Fibroblast of the conjunctiva (primary cell): ENCODE measurements at places on chromosomes 3 and 15.

DNA sequence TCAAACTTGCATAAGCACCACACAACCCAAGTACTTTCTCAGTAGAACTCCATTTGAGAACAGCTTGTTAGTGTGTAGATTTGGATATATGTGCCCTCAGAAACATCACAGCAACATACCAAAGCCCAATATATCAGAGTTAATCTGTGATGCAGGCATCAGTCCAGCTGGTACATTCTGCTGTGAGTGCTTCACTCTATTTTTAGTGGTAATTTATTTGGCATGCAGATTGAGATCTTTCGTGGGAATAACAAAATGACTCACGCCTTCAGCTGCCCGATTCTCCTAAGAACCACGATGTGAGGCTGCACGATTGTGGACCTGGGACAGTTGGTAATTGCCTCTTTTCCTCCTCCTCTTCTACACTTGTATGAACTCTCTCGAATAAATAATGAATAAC is 730.7 kb downstream of the SQOR start:
- DNase-seq = peak; percentile 14

- no peak for DNase-seq
Observed at GRCh38 chr3:108137460-108137814, 46.6 kb upstream of the CD47 start.

DNA sequence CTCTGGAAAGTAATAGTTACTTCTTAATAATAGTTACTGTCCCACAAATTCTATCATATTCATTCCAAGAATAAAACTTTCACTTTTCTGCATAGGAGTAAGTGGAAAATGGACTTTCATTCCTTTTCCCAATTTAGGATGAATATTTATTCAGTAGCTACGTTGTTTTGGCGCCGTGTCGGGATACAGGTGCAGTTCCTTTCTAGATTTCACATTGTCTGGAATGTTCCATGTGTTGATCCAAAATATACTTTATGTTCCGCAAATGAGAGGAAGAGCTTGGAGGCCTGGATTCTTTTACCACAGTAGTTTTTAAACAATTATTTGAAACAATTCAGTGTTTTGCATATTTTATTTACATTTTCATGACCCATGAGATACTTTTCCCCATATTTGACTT is 22.8 kb upstream of the PPARG start:
- no peak for DNase-seq

- peak; percentile 24 for DNase-seq
Observed at GRCh38 chr15:42137461-42138261, 18.8 kb downstream of the PLA2G4F start.

- DNase-seq = no peak
Observed at GRCh38 chr3:5321666-5322340, 134.3 kb downstream of the EDEM1 start.

- DNase-seq = no peak
Observed at GRCh38 chr3:50270422-50271224, 1.7 kb downstream of the SEMA3B start.

DNA sequence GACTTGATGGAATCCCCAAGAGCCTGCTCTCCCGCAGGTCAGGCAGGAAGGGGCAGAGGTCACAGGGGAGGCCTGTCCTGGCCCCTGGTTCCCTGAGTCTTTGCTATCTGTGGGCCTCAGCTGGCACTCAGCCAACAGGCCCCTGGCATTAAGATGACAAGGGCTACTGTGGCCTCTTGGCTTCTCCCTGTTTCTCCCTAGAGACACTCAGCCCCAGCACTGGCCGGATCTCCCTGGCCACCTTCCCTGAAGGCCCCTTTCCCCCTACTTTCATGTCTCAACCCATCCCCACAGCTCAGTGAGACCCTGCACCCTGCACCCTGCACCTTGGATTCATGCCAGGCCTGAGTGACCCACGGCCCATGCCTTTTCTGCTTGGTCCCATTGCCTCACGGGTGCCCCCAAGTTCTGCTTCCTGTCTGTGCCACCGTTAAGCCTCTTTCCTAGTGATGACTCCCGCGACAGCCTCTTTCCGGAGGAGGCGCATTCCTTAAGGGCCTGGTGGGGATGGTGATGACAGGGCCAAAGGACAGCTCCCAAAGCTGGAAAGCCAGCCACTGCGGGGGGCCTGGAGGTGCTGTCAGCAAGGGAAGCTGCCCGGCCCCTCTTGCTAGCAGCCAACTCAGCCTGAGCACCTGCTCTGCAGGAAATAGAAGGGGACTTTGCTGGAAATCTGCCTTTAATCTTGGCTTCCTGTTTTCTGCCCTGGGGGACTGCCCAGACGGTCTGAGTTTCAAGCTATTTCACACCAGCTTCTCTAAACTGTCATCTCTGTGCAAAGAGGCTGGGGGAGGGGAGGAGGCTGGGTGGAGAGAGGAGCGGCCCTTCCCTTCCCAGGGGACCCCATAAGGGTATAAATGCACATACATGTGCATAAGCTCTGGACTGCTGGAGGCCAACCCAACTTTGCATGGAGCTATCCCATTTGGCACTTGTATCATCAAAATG is 4.8 kb upstream of the CSK start:
- no peak for DNase-seq

DNA sequence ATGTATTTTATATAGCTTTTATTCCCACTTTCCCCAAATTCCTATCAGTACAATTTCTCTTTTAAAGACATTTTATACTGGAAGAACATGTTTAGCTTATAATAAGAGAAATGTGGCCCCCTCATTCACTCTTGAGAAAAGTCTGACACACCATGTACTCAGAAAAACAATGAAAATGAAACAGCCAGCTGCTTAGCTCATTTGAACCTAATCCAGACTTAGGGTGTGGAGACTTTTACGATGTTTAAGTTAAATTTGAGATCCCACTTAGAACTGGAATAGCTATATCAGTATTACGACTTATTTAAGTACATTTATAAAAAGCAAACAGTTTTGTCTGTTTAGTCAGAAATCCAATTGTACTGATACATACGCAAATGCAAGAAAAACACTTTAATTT is 252.3 kb upstream of the ARRDC4 start:
- DNase-seq = no peak

DNA sequence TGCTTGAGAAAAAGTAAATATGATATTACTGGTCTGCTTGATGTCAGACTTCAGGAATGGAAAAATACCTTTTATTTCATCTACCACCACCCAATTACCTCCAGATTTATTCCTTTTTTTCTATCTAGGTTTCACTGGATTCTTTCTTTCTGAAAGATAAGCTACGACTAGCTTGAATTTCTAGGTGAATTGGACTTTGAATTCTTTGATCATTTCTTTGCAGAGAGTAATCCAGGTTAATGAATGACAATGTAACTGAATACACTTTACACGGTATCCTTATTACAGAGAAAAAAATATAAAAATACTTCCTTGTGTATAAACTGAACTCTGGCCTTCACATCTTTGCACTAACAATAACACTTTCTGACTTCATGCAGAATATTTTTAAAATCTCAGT is 59.5 kb upstream of the TRPC1 start:
- DNase-seq = no peak

- no peak for DNase-seq
Observed at GRCh38 chr3:191316876-191317603, 12.2 kb upstream of the CCDC50 start.

GRCh38 chr15:100464888-100465287 is 63.9 kb downstream of the CERS3 start:
- DNase-seq = no peak

DNA sequence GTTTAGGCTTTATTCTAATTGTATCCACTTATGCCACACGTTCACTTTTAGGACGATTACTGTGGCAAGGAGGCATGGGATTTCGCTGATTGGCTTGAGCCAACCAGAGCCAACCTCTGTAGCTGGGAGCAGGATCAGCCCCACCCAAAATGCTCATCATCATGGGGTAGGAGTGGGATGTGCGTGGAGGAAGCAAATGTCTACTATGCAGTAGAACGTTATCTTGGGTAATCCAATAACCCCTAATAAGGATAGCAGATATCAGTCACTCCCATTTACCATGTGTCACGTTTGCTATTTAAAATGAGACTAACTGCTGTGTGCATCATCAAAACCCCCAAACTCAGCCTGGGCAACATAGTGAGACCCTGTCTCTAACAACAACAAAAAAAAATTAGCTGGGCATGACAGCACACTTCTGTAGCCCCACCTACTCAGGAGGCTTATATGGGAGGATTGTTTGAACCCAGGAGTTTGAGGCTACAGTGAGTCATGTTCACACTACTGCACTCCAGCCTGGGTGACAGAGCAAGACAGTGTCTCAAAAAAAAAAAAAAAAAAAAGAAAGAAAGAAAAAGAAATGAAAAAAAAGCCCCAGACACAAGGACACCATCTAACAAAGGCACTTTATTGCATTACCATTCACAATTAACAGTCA is 17.8 kb upstream of the ITGB5 start:
- DNase-seq = no peak

GRCh38 chr3:103512595-103512994 is 1077.8 kb downstream of the ZPLD1 start:
- DNase-seq = no peak

- DNase-seq = no peak
Observed at GRCh38 chr3:51163051-51163450, 222.0 kb upstream of the MANF start.

- no peak for DNase-seq
Observed at GRCh38 chr15:54577476-54578250, 599.4 kb downstream of the UNC13C start.

GRCh38 chr15:51536965-51537574 is 85.5 kb downstream of the DMXL2 start:
- DNase-seq = peak; percentile 10

- DNase-seq = no peak
Observed at GRCh38 chr3:63824309-63824708, 5.2 kb downstream of the C3orf49 start.

DNA sequence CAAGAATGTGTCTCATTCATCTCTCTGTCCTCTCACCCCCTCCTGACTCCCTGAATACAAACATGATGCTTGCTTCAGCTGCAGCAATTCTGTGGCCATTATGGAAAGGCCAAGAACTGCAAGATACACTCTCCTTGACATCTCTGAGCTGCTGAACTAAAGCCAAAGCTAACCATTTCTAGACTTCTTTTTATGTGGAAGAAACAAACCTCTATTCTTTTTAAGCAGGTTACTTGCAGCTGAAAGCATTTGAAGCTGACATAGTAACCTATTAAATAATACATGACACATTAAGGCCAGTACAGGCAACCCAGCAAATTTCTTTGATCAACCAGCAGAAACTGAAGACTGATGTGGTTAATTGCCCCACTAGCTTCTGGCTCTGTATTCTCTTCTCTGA is 17.5 kb downstream of the FHIT start:
- no peak for DNase-seq

- no peak for DNase-seq
Observed at GRCh38 chr3:50473768-50474167, 29.7 kb downstream of the CACNA2D2 start.

- no peak for DNase-seq
Observed at GRCh38 chr15:38040615-38041014, 106.2 kb downstream of the TMCO5A start.

DNA sequence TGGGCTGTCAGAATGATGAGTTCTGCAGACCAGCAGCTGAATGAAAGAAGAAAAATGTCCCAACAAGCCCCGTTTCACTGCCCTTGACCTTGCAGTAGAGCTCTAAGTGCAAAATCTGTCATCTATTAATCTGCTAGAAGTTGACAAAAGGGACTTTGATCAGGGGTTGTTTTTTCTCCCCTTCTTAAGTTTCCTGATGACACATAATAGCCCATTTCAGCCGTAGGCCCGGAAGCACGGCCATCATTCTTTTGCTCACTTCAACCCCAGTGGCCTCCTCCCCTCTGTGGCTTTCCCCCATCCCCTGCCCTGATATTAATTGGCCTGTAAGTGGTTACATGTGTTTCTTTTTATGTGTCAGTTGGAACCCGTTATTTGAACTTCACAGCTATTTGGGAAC is 298.9 kb downstream of the RPLP1 start:
- DNase-seq = no peak

GRCh38 chr3:7843441-7843840 is 658.2 kb upstream of the LMCD1 start:
- no peak for DNase-seq

DNA sequence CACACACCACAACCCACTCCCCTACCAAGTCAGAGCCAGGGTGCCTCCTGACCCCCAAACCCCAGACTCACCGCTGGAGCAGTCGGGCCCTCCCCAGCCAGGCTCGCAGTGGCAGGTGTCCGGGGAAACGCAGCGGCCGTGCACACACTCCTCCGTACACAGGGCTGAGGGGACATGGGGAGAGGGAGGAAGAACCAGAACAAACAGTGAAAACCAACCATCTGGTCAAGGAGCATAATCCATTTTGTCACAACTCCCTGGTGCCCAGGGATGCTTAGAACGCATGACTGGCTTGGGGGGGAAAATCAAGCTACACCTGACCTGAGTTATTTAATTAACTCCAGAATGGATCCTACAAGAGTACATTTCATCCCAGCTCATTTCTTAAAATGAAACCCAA is 159.2 kb downstream of the MEGF11 start:
- DNase-seq = no peak

- DNase-seq = no peak
Observed at GRCh38 chr15:54388746-54389145, 410.5 kb downstream of the UNC13C start.

- DNase-seq = no peak
Observed at GRCh38 chr15:90015749-90016148, 14.6 kb downstream of the ZNF710 start.

DNA sequence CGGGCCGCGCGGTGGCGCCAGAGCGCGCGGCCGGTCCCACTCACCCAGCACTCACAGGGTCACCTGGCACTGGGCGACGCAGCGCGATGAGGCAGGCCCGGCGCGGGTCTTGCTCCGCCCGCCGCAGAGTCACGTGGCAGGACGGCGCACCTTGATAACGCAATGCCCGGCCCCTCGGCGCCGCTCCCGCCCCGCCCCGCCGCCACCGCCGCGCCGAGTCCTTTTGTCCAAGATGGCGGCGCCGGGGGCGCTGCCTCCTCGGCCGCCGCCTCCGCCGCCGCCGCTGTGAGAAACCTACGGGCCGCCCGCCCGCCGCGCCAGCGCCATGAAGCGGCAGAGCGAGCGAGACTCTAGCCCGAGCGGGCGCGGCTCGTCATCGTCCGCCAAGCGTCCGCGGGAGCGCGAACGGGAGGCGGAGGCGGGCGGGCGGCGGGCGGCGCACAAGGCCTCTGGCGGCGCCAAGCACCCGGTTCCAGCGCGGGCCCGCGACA is at the start of gene RBM15B:
RBM15B (plus strand) TSS at position 211 of the 491 bp plus-strand sequence; CDS start at position 326, 115 bp downstream.
- DNase-seq = peak; percentile 92

DNA sequence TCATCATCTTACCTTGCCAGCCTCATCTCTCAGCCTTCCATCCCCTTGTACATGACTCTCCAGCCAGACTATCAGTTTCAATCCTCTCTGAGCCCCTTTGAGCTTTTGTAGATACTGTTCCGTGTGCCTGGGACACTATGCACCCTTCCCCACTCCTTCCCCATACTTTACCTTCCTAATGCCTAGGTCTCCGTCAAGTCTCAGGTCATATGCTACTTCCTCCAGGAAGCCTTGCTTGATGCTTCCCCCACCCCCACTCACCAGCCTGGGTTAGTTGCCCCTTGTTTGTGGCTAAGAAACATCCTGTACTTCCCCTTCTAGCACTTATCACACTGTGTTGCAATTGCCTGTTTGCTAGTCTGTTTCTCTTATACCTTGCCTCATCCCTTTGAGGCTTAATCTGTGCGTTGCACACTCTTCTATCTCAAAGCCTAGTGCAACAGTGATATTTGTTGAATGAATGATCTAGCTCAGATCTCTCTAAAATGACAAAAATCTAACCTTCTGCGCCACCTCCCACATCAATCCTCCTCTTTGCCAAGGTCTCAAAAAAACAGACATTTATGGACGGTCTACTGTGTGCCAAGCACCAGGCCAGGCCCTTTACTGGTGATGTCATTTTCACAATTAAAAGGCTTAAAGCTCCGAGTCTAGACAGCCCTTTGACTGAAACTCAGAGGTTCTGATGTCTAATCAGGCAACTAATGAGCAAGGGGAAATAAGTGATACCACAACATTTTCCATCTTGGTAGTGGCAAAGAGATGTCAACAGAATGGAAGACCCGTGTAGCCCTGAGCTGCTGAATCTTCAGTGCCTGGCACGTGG is 6.5 kb upstream of the USP3 start:
- no peak for DNase-seq
